ENCODE measurements at places on chromosomes 6 and 20.
A peak's percentile ranks its signal among the peaks of the same experiment; 100 is the strongest.

GRCh38 chr20:8187740-8188139, 55.7 kb downstream of the PLCB1 start:
- DNase-seq: no peak

GRCh38 chr20:25040438-25040831, 17.5 kb downstream of the ACSS1 start:
- DNase-seq: no peak

DNA sequence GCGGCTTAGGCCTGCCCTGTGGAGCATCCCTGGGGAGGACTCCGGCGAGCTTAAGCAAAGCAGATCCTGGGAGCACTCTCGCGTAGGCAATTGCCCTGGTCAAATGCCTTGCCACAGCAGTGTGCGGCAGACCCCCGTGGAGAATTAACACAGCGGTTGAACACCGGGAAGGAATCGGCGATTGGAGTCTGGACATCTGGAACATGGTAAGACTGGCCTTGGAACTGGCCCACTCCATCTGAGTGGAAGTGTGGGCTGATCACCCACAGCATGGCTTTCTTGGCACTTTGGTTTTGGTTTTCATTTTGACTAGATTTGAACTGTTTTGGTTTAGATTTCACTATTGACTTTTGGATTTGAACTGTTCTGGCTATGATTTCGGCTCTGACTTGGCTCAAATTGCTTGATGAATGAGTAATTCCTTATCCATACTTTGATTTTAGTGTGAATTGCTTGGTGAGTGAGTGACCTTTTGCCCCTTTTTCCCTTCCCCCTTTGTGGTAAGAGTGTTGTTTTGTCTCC, 300.7 kb downstream of the RNGTT start:
- no peak for DNase-seq

DNA sequence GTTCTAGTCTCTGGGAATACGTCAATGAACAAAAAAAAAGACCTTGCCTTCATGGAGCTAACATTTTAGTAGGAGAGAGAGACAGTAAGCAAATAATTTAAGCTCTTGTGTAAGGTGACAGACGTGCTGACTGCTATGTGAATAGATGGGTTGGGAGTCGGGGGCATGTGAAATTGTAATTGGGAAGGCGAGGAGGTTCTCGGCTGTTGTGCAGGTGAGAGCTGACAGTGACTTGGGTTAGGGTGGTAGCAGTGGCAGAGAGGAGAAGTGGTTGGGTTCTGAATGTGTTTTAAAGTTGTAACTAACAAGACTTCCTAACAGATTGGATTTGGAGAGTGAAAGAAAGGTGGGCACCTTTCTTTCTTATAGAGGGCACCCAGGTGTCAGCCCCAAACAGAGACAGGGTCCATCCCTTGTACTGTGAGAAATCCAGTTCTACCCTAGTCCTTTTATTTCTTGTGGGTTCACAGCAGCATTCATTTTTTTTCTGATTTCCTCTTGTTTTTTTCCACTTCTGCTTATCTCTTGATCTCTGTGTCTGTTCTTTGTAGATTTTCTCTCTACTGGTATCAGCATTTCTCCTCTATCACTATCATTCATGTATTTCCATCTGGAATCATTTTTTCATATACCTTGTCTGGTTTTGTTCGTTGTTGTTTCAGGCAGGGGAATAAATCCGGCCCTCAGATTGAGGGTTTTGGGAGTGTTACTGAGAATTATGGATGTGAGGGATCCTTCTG, 15.4 kb upstream of the MYLK2 start:
- no peak for DNase-seq

DNA sequence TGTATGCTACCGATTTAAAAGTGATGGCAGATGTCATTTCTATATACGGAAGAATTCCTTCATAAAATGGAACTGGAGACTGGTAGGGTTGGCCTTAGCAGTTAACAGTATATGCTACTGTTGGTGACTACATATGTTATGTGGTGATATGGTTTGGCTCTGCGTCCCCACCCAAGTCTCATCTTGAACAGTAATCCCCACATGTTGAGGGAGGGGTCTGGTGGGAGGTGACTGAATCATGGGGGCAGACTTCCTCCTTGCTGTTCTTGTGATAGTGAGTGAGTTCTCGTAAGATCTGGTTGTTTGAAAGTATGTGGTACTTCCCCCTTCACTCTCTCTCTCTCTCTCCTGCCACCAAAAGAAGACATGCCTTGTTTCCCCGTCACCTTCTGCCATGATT, 29.6 kb downstream of the RGS17 start:
- DNase-seq: no peak

- no peak for DNase-seq
Observed at GRCh38 chr20:44597930-44598329, 15.6 kb downstream of the PKIG start.

- peak; percentile 1 for DNase-seq
Observed at GRCh38 chr6:8499540-8499939, 64.2 kb upstream of the SLC35B3 start.

DNA sequence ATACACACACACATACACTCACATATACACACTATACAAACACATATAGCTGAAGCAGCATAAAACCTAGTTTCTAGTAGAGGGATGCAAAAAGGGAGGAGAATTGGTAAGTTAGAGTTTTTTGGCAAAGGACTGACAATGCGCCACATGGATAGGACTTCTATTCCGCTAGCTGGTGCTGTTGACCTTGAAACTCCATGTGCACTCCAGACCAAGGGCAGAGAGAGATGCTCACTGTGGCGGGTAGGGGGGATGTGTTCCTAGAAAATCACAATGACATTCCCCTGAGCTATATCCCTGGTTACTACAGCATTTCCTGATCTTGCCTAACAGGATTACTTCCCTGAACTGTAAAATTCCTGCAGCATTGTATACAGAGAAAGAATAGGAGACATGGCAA, 19.2 kb downstream of the MICA start:
- no peak for DNase-seq

- no peak for DNase-seq
Observed at GRCh38 chr6:111381123-111381522, 101.9 kb downstream of the REV3L start.

GRCh38 chr6:147903321-147903720, 394.8 kb downstream of the SAMD5 start:
- no peak for DNase-seq

DNA sequence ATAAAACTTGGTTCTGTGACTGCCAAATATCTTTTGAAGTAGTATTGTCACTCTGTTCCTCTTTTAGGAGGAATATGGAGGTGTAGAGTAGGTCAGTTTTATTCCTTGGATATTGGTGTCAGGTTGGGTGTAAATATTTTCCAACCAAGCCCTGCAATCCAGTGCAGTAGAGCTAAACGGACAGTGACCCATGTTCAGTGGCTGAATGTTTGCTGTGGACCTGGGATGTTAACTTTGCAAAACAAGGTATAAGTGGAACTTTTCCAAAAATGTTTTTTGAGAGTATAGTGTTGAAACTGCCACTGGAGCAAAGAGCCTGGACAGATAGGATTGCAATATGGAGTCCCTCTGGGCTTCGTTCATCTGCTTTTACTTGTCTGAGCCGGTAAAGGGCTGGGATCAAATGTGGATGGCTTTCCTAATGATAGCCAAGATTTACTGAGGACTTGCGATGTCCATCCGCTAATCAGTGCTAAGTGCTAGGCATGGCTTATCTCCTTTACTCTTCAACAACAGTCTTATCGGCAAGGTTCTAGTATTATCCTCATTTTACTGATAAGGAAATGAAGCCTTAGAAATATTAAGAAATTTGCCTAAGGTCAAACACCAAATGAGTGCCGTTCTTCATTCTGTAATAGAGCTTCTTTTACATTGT, 69.0 kb upstream of the BACH2 start:
- no peak for DNase-seq

GRCh38 chr6:115971785-115972184, 88.9 kb downstream of the FRK start:
- no peak for DNase-seq

DNA sequence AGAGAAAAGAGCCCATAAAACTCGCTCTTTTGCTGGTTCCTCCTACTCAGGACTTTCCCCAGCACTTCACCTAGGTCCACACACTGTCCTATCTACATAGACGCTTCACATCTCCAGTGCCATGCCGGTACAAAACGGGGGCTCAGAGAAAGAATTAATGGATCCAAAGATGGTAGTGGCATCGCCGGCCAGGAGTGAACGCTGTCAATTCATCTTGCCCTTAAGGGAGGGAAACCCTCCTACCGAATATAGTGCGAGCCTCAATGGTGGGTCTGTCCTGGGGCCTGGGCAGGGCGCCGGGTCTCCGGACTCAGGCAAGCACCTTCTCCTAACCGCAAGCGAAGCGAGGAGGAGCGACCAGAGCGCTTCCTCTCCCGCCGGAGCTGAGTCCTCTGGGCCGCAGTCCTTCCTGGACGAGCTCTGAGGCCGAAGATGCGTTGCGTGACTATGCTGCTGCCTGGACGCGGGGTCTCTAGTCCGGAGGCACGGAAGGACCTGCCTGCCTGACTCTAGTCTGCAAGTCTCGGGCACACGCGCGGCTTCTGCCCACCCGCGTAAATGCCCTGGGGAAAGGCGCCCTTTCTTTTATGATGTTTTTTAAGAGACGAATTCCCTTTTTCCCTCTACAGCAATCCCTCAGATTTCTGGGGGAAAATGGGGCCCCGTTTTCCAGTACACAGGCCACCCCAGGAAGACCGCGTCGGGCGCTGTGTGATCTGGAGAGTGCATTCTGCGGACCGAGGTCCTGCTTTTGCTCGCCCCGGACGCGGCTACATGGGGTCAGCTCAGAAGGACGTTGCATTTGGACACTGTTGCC, 100.1 kb upstream of the PRDM1 start:
- no peak for DNase-seq

GRCh38 chr6:7215131-7215530, 97.9 kb downstream of the SSR1 start:
- no peak for DNase-seq

GRCh38 chr20:3003416-3003815, 40.0 kb upstream of the GNRH2 start:
- no peak for DNase-seq

DNA sequence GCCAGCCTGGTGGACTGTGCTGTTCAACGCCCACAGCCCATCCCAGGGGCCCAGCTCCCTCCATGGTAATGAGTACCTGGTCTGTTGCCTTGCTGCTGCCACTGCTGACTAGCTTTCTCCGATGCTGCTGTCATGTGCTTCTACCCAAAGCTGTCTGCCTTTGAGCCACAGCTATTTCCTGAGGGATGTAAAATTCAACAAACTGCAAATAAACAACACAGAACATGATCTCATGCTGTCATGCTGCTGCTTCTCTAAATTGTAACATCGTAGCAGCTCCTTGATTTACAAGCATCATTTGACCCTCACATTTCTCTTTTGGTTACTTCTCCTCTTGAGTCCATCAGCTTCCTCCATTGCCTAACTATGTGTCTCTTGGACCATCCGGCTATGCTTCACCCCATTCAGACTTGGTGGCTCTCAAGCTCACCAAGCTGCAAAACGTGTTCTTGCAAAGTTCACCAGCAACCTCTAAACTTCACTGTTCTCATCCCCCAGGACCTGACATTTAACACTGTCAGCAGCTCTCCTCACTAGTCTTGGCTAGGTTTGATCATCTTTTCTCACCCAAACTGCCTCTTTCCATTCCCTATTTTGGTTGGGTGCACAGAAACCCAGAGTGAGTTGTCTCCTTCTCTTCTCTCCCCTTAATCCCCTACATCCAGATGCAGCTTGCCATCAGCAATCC, 54.6 kb downstream of the FYN start:
- no peak for DNase-seq

DNA sequence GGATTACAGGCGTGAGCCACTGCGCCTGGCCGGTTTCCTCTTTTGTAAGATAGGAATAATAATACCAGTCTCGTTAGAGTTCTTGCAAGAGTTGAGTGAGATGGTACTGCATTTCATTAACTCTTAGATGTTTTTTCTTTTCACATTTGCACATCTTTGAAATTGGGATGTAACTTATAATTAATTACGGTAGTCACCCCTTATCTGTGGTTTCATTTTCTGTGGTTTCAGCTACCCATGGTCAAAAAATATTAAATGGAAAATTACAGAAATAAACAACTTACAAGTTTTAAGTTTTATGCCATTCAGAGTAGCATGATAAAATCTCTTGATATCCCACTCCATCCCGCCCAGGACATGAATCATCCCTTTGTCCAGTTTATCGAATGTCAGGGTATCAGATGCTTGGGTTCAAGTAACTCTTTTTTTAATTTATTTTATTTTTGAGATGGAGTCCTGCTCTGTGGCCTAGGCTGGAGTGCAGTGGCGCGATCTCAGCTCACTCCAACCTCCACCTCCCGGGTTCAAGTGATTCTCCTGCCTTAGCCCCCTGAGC, 15.4 kb downstream of the PTK7 start:
- no peak for DNase-seq

GRCh38 chr6:36546308-36546919, 865 bp downstream of the STK38 start:
- no peak for DNase-seq

GRCh38 chr6:56046576-56046975, 171.2 kb upstream of the BMP5 start:
- DNase-seq: no peak

DNA sequence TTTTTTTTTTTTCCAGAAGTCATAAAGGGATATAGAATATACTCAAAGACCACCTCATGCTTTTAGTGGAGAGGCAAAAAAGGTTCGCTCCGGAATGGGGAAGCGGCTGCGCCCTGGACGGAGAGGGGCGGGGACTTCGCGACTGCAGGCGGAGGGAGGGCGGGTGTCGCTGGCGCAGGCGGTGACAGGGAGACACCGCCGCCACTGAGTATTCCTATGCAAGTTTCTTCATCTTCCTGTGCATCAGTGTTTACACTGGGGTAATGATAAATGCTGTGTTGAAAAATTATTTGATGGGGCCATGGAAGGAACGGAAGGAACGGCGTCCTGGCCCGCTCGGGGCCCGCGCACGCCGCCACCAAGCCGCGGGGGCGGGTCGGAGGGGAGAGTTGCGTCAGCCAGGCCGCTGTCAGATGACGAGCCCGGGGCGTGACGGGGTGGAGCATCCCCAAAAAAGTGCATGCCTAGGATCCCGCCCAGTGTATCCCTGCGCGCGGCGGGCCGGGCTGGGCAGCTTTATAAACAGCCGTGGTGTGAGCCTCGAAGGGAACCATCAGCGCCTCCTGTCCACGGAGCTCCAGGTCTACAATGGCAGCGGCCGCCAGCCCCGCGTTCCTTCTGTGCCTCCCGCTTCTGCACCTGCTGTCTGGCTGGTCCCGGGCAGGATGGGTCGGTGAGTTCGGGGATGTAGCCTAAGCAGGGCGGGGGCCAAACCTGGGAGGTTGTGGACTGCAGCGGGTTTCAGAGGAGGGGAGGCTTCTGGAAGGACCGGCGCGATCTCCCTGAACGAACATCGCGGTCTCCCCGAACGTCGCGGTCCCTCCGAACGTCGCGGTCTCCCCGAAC, at the start of gene ULBP1:
Gene ULBP1 (plus strand): TSS at position 482 of the 846 bp plus-strand sequence. CDS start 107 bp downstream, at position 589.
- peak; percentile 84 for DNase-seq
